Esophagus squamous epithelium (tissue), 5 donors: ENCODE measurements at places on chromosomes 3 and 15.

DNA sequence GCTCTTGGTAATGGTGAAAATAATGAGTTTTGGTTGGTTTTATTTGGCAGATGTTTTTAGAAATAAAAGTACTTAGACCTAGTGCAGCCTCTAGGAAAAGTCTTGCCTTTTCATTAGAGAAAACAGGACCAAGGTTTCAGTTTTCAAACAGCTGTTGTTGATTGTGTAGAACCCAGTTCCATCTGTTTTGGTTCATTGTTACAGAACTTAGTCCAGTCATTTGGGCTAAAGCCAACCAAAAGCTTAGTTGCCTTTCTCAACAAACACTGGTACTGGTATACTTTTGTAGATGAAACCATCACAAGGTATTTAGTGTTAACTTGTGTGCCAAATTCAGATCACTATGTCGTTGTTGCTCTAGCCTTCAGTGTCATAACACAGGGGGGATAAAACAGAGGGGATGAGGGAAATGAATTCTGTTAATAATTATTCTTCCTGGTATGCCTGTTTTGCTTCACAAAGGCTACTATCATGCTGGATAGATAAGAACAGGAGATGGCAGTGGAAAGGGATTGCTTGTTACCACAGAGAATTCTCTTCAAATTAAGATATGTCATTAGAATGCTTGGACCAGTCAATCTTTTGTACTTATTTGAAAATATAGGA lies 12.6 kb upstream of the APH1B start:
- no peak for DNase-seq

- DNase-seq = no peak
Observed at GRCh38 chr3:119326976-119327375, 32.8 kb downstream of the ARHGAP31 start.

DNA sequence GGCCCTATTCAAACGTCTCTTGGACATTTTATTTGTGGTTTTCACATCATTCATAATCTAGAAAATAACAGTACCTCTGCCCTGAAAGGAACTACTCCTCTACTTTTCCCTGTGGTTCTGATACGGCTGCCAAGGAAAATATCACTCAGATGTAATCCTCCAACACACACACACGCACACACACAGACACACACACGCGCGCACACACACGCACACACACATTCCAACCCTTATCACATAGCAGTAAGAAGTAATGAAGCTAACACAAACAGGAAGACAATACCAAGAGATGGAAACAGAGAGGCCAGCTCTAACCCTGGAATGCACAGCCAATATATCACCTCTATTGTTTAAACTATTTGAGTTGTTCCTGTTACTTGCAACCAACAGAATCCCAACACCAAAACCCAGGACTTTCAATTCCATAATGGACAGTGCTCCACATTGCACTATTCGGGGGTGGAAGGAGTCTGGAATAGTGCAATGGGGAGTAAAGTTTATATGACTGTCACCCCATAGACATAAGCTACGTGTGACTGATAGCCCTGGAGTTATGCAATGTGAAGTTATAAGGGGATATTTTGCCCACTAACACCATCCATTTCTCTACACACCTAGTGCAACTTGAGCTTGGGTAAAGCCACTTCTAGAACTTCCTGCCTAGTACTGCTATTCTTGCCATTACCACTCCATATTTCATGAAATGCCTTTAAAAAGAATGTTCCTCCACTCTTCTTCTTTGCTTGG lies 71.3 kb upstream of the FNDC3B start:
- no peak for DNase-seq

- DNase-seq = no peak
Observed at GRCh38 chr3:183253528-183254486, 754 bp downstream of the B3GNT5 start.

DNA sequence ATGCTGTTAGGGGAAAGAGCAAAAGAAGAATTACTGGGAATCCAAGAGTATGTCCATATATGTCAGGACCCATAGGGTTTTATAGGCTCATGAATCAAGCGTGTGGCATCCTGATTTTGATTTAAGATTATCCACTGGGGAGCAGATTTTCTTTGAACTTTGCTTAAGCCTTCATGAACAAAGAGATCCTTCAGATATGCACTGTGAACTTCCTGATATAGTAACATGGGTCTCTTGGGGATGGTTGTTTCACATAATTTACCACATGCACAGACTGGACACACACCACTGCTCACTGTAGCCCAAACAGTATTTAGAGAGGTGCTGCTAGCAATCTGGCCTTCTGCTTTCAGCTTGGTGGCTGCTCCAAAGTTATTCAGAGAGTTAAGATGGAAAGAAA lies 200.9 kb upstream of the ZPLD1 start:
- no peak for DNase-seq

DNA sequence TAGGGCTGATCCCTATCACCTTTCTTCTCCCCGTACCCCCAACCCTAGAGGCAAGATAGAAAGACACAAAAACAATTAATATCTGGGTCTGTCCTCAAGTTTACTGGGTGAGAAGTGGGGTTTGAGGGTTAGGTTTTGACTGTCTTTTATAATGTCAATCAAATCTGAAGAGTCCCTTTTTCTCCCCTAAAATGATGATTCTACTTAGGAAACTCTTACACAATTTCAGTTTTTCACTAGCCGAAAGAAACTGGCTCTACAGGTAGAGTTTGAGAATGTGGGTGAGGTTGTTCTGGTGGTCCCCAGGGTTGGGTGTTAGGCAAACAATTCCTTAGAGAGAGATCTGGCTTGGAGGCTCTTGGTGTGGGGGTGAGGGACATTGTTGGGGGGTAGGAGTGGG lies 189.9 kb downstream of the TCF12 start:
- no peak for DNase-seq

DNA sequence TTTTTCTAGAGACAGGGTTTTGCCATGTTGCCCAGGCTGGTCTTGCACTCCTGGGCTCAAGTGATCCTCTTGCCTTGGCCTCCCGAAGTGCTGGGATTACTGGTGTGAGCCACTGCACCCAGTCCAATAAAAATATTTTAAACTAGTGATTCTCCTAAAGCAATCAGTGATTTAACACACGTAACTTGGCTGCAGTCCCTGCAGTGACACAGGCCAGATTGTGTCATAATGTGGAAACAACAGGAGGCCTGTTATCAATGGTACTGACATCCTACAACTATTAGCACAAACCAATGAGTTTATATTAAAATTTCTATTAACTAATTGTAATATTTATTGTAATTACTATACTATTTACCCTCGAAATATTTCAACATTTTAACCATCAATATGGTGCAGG lies 1.6 kb upstream of the SEC61A1 start:
- no peak for DNase-seq

DNA sequence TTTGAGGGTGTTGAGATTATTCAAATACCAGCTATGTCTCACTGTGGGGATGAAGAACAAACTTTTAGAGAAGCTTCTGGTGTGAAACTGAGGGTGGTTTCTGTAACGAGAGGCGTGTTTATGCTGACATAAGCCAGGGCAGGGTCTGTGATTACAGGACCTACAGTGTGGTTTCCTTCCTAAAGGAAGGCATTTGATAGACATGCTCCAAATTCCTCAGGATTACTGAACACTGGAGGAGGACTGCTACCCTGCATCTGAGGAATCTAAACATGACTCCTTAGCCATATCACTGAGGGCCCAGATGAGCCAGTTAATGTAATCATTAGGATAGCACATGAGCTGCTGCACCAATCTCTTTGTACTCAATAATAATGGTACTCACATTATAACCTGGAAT lies 328.4 kb upstream of the UMPS start:
- DNase-seq = no peak

DNA sequence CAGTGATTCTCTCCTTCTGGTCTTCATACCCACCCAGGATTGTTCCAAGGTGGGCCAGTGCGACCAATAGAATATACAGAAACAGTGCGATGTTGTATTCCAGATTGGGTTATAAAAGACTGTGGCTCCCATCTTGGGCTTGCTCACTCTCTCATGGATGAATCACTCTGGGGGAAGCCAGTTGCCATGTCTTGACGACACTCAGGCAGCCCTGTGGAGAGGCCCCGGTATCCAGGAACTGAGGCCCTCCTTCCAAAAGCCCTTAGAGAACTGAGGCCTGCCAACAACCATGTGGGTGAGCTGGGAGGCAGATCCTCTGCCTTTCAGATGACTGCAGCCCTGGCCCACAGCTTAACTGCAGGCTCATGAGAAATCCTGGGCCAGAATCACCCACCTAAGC lies 57.2 kb downstream of the SH3GL3 start:
- DNase-seq = no peak
